ENCODE measurements at places on chromosomes 12 and 14. TPM values are rescaled to one million over a fixed set of nuclear protein-coding genes. Genes with fewer than 3 reads are reported as not detected.

COX8C gene
- total RNA-seq, result not detected

MIA2 gene
- total RNA-seq, result 17.6 TPM

- no peak for DNase-seq
These were observed 9.5 kb downstream of the BEST3 start for GRCh38 chr12:69689638-69690037.

GRCh38 chr14:73924337-73924736 lies 25.6 kb downstream of the FAM161B start:
- DNase-seq, result no peak

DNA sequence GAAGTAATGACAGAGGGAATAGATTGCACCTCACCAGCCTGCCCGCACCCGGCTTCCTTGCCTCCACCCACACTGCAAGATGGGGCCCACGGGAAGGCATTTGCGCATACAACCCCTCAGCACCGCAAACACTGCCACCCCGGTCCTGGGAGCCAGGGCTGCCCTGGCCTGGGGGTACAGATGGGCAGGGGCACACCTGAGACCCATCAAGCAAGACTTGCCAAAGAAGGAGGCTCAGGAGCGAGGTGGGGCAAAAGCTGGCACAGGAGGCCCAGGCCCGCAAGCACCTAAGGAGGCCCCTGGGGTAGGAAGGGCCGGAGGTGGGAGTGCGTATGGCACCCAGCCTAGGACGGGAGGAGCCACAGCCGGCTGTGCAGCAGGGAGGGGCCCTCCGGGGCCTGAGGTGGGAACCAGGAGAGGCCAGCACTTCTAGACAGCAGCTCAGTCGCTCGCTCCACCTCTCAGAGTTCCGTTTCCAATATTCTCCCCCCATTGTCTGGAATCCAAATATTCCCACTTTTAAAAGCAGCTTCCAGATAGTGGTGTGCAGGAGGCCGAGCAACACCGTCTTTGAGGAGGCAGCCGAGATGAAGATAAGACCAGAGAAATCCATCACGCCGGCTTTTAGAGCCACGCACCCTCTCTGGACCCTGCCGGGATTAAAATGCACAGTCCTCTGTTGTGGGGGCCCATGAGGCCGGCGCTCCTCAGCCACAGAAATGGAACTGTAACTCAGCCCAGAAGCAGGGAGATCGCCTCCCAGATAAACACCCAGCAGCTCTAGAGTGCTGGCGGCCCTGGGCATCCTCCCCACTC lies 12.2 kb upstream of the C14orf180 start:
- DNase-seq, result no peak

Data from activated CD8-positive, alpha-beta T cell treated with anti-CD3 and anti-CD28 coated beads for 36 hours (primary cell).